DMS 273 treated with DMSO at 0.1 percent for 48 hours (cell line): ENCODE measurements at places on chromosomes 16 and 17.

- DNase-seq = no peak
Measured at GRCh38 chr17:4968486-4969046, 949 bp upstream of the SPAG7 start.

DNA sequence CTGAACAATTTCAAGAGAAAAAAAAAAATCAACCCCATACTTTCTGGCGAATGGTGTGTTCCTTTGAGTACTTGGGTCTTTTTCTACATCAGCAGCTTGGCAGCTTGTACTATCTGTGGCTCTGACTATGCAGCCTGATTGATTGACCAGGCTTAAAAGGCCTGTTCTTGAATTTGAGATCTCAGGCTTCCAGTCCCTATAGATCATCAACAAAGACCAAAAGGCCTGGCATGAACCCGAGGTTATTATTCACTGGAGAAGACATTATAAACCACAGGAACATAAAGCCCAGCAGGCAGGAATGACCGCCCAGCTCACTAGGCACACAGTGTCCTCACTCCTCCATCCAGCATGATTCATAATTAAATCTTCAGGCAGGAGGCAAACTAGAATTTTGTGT lies 32.1 kb upstream of the CDH3 start:
- no peak for DNase-seq

GRCh38 chr17:29195465-29196081 lies 15.4 kb upstream of the MYO18A start:
- no peak for DNase-seq

DNA sequence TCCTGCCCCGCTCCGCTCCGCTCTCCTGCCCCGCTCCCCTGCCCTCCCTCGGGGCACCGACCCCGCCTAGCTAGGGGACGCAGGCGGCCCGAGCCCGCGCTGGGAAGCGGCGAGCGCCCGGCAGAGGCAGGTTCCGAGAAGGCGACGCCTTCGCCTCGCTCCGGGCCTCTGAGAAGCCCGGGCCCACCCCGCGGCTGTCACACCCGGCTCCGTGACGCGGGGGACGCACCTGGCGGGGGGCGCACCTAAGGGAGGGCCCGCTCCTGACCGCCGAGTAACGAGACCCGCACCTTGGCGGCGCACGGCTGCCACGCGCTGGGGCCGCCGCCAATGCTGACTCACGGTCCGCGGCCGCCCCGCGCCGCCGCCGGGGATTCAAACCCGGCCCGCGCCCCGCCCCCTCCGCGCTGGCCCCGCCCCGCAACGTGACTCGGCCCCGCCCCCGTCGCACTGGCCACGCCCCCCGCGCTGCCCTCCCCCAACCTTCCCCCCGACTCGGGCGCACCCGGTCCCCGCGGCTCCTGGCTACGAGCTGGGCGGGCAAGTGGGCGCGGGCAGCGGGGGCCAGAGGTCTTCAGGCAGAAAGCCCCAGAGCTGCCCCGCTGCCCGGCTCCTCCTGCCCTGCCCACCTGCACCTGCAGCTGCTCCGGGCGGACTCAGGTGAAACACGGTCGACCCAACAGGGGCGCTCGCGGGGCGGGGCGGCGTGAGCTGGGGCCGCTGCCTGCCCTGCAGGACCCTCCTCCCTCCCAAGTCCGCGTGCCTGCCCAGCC lies 27.8 kb downstream of the GNPTG start:
- DNase-seq = no peak

DNA sequence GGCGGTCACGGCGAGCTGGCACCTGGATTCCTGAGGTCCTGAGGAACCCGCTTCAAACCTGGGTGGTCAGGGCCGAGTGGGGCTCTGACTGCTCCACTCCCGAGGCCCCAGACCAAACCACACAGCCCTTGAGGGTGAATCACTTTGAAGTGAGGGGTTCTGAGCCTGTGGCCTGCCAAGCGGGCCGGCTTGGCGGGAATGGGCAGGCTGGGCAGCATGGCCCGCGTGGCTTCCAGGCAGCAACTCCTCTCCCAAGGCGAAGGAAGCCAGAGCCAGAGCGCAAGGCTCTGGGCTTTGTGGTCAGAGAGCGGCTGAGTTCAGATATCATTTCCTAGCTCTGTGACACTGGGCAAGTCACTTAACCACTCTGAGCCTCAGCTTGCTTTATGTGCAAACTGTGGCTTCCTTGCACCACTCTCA lies 42.7 kb downstream of the CMIP start:
- no peak for DNase-seq

DNA sequence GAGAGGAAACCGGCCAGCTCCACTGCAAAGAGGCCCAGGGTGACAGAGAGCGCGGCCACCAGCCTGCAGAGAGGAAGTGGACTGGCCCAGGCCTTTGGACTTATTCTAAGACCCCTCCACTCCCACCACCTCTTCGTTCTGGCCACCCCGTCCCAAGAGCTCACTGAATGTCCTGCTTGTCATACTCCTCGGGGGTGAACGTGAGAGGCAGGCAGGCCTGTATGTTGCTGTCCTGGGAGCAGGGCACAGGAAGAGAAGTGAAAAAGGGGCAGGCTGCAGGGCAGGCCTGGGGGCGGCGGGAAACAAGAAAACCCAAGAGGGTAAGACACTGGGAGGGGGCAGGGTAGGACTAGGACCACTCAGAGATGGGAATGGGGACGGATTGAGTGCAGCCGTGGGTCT lies 384 bp downstream of the TMEM107 start:
- DNase-seq = no peak

- no peak for DNase-seq
Measured at GRCh38 chr16:58024486-58025350, 836 bp upstream of the MMP15 start.
